ENCODE measurements at places on chromosomes 12 and 14.

GRCh38 chr12:49825360-49825970, 2.7 kb downstream of the NCKAP5L start:
- no peak for DNase-seq

GRCh38 chr14:105060751-105061427, 4.3 kb downstream of the GPR132 start:
- no peak for DNase-seq

DNA sequence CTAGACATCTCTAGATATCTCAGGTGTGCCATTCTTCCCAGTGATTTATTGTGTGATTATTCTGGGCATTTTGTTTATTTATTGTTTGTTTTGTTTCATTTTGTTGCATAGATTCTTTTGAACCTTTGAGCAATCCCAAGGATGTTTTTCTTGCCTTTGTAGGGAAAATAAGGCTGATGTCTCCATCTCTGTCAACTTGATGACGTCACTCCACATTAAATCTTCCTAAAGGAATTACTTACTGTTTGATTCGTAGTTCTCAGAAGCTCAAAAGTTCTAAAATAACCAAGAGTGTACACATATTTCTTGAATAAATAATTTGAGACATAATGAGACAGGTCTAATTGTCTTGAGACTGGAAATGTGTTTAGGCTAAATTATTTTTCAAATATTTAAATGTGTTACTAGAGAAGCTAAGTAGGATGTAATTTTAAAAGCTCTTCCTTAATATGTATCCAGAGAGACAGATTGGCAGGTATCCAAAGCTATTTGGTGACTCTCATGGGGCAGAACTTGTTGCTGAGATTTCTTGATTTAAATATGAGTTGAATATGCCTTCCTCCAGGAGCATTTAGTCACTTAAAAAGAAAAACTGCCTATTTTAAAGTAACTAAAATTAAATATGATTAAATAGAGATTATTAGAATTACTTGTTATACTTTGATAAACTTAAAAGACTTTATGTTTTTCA, 128.7 kb downstream of the CNTN1 start:
- DNase-seq, result no peak

DNA sequence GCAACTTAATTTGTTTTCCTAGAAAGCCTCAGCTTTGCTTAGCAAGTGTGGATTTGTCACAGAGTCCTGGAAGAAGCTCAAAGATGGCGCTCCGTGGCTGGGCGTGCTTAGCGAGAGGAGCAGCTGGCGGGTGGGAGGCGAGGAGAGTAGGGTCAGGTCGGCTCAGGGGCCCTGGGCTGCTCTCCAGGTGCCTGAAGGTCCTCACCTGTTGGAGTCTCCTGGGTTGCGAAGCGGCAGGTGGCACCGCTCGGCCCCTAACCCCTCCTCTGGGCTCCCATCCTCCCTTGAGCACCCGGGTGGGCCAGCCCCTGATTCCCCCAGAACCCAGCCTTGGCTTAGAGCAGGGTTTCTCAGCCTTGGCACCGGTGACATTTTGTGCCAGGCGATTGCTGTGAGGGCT, 25.1 kb downstream of the LRTM2 start:
- no peak for DNase-seq

DNA sequence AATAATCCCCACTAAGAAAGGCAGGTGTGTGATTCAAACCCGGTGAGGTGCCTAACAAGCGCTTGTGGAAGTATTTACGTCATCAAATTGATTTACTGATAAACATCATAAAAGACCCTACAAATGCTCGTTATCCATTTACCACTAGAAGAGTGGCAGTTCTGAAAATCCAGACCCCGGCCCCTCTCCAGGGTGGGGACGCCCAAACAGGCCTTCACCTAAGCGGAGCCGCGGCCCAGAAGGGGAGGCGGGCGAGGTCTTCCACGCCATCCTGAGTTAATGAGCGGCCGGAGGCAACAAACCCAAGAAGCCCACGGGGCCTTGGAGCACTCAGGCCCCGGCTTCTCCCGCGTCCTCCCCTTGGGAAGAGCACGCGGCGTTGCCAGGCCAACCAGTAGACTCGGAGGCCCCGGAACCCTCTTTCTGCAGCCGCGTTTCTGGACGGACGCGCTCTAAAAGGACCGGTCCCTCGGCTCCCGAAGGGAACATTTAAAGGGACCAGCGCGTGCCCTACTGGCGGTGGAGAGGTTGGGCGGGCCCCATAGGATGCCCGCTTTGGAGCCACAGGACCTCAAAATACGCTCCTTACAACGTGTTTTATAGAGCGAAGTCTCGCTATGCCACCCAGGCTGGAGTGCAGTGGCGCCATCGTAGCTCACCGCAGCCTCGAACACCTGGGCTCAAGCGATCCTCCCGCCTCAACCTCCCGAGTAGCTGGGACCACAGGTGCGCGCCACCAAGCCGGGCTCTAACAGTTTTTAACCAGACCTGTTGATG, 3.5 kb downstream of the PTPN21 start:
- no peak for DNase-seq
